ENCODE measurements at places on chromosomes 7 and 10. TPM values are rescaled to one million over a fixed set of nuclear protein-coding genes. Genes with fewer than 3 reads are reported as not detected.

The PLPP4 gene
- not detected for total RNA-seq

The SLC26A3 gene
- not detected for total RNA-seq

The VPS37D gene
- total RNA-seq = 2.8 TPM

The SLC18A3 gene
- total RNA-seq = 1.3 TPM

The IL6 gene
- 291 TPM for total RNA-seq

All from cardiac atrium fibroblast (primary cell).